Activated T-helper 1 cell treated with Interleukin-2 at 50 U/mL for 16 hours (primary cell): ENCODE measurements at places on chromosomes 3 and 15.

GRCh38 chr3:52240059-52240885 lies 1.3 kb upstream of the TWF2 start:
- DNase-seq: no peak

DNA sequence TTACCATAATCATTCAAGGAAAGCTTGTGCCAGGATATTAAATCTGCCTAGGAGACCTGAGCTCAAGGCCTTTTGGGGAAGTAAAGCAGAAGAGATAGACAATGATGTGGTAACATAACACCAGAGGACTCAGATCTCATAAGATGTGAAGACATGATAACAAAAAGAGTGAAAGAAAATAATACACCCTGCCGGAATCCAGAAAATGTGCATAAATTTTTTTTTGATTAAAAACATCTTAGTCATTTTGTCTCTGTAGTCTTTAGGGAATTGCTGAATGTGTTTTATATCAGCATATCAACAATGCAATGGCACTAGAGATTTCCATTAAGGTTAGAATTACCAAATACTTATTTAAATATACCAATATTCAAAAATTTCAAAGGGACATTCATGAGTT lies 326.8 kb upstream of the ROBO1 start:
- DNase-seq: no peak

DNA sequence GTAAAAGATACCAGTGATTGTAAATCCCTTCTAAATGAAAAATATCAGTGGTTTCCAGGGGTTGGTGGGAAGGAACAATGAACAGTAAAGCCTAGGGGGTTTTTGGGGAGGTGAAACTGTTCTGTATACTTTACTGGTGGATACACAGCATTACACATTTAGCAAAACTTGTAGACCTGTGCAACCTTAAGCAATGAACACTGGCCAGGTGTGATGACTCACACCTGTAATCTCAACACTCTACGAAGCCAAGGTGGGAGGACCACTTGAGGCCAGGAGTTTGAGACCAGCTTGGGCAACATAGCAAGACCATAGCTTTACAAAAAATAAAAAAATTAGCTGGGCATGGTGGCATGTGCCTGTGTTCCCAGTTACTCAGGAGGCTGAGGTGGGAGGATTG lies 1.8 kb downstream of the CCDC13 start:
- no peak for DNase-seq

GRCh38 chr3:130671545-130672312 lies 74.9 kb downstream of the PIK3R4 start:
- no peak for DNase-seq

GRCh38 chr3:123692671-123693070 lies 107.8 kb upstream of the HACD2 start:
- DNase-seq: no peak

DNA sequence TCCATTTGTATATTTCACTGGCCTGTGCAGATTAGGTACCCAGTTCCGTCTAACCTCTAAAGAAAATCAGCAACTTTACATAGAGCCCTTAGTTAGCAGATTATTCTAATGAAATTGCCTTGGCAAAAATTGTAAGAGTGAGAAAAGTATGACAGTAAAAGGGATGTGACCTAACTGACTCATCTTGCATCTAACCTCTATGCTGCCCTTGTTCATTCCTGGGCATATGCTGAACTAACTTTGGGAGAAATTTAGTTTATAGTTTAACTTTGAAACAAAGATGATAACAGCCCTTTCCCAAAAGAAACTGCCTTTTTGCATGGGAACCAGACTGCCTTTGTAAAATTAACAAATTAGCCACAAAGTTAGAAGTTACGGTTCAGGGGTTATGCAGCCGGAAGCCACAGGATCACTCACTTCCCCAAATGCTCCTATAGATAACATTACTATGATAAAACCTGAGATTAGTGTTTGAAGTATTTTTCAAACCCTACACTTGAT lies 839.8 kb upstream of the ALCAM start:
- no peak for DNase-seq

DNA sequence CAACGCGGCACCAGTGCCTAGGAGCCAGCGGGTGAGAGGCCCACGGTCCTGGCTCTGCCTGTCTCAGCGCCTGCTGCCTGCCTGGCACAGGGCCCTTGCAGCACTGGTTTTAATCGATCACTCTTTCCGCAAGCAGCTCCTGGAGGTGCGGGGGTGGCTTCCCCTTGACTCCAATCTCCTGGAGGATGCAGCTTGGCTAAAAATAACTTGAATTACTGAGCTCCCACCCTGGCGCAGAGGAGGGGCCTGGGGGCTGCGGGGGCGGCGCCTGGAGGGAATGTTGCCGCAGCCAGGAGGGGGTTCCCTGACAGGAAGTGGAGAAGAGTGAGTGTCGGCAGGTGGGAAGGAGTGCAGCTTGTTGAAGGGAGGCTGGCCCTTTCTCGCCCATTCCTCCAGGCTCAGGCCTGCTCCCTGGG lies 9.9 kb upstream of the RPL29 start:
- no peak for DNase-seq

- no peak for DNase-seq
Observed at GRCh38 chr3:130259166-130259874, 86.2 kb upstream of the COL6A5 start.

DNA sequence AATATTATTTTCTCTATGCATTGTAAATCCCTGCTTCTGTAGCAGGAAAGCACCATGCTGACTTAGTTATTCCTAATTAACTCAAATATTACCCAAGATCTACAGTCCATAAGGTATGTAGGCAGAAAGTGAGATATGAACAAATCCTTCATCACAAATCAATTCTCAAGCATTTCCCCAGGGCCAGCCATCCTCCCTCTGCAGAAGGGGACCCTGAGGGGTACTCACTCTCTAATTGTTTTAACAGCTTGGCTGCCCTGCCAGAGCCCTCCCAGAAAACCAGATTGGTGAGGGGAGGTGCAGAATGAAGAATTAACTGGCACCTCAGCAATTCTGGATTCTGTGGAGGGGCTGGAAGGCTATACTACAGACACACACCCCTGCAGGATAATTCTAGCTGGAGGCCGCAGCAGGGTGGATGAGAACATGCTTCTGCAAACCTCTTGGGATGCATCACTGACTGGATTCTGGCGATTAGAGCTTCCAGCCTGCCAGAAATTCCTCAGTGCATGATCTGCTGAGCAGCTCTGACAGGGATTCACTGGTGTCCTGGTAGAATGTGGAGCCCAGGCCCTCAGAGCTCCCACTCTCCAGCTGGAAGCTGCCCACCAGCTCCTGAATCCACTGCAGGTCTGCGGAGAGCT lies 88.6 kb upstream of the HERC1 start:
- no peak for DNase-seq

- peak; percentile 46 for DNase-seq
Observed at GRCh38 chr15:83010709-83011270, 649 bp downstream of the C15orf40 start.

GRCh38 chr3:187072102-187072501 lies 67.2 kb downstream of the RPL39L start:
- no peak for DNase-seq

GRCh38 chr3:196971094-196971698 lies 2.6 kb upstream of the PIGZ start:
- DNase-seq: no peak

GRCh38 chr3:175336406-175337133 lies 477.4 kb downstream of the NAALADL2 start:
- no peak for DNase-seq

- no peak for DNase-seq
Observed at GRCh38 chr15:56964182-56964581, 45.7 kb downstream of the TCF12 start.

DNA sequence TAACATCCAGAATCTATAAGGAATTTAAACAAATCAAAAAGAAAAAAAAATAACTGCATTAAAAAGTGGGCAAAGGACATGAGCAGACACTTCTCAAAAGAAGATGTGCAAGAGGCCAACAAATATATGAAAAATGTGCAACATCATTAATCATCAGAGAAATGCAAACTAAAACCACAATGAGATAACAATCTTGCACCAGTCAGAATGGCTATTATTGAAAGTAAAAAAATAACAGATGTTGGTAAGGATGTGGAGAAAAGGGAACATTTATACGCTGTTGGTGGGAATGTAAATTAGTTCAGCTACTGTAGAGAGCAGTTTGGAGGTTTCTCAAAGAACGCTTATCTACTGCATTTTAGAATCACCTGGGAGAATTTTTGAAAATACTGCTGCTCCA lies 186.1 kb downstream of the OTOL1 start:
- no peak for DNase-seq

DNA sequence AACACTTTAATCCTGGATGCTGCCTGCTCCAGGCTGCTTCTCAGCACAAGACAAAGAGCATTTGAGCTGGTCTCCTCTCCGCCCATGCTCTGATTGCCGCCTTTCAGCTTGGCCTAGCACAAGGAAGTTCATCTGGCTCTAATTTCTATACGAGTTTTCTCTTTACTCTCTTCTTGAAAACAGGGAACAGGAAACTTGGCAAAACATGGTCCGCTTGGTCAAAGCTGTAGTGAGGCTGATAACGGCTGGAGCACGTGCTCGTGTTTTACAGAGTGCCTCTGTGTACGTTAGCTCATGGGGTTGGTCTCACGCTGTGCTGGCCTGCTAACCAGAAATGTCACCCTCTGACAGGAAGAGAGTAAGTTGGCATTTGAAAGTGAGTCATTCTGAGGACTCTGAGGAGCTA lies 19.2 kb downstream of the RARRES1 start:
- no peak for DNase-seq

- DNase-seq: no peak
Observed at GRCh38 chr15:83249030-83249343, 35.5 kb downstream of the BNC1 start.

GRCh38 chr15:62119874-62120273 lies 45.2 kb downstream of the C2CD4B start:
- DNase-seq: no peak

- no peak for DNase-seq
Observed at GRCh38 chr3:143653493-143653892, 194.8 kb downstream of the SLC9A9 start.

DNA sequence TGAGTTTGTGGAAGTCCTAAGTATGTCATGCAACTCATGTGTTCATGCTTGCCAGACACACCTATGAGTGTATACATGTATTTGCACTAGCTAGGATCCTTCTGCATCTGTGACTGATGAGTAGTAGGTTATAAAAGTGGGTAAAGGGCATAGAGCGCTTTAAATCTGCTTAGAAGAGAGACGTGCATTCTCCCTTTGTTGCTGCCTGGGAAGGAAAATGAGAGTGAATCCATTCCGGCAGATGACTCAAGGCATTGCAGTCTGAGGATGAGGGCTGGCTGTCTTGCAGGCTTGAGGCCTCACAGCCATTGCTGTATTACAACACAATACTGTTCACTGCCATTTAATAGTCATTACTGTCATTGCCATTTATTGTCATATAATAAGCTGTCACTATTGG lies 120.8 kb upstream of the UMPS start:
- DNase-seq: no peak

- DNase-seq: no peak
Observed at GRCh38 chr3:177429771-177430170, 232.5 kb upstream of the TBL1XR1 start.

DNA sequence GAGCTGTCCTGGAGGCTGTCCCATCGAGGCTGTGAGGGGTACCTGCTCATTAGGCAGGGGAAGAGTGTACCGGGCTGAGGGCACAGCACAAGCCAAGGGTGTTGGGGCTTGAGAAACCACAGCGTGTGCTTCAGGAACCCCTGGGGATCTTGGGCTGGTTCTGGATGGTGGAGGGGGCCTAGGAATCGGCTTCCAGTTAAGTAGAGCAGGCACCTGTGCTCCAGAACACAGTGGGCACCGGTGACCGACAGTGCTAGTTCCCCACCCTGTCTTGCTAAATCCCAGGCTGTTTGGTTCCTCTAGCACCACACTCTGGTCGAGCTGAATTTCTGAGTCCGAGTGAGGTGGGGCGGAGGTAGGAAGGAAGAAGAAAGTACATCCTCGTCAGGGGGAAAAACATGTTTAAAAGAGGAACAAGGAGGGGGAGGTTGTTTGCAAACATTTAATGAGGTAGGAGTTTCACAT lies 29.1 kb downstream of the SLC6A6 start:
- no peak for DNase-seq

DNA sequence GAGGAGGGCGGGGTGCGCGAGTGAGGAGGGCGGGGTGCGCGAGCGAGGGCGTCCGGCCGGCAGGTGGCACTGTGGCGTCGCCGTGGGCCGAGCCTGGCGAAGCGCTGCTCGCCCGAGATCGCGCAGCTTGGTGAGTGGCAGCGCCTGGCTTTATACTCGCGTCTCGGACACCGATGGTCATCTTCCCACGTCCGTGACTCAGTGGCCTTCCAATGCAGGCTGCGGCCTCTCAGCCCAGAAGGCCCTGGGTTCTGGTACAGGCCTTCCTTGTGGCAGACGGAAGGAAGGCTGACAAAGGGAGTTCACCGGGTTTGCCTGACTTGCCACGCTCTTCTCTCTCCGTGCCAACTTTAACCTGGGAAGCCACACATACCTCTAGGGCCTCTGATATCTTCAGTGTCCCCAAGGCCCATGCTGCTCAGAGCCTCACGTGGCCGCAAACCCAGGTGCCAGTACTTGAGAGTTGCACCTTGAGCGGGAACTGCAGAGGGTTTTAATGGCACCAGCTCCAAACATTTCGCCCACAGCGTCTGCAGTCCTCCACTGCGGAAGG lies 195.3 kb upstream of the LYSMD4 start:
- peak; percentile 84 for DNase-seq

DNA sequence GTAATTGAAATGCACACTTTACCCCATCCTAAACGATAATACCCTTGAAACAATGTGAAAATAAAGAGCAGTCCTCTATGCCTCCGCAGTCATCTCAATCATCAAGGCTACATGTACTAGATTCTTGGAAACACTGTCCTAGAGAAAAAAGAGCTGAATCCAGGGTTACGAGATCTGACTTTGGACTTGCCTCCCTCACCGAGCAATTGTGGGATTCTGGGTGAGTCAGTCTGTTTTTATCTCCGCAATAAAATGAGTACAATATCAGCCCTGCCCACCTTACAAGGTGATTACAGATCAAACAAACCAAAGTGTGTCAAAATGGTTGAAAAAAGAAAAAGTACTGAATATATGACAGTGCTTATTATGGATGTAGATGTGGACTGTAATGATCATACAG lies 152.3 kb upstream of the SNTN start:
- no peak for DNase-seq

GRCh38 chr3:31541089-31541488 lies 8.4 kb downstream of the STT3B start:
- no peak for DNase-seq
